ENCODE measurements at places on chromosomes 13 and 19.

GRCh38 chr13:109145631-109146030, 516.2 kb downstream of the MYO16 start:
- DNase-seq: no peak

DNA sequence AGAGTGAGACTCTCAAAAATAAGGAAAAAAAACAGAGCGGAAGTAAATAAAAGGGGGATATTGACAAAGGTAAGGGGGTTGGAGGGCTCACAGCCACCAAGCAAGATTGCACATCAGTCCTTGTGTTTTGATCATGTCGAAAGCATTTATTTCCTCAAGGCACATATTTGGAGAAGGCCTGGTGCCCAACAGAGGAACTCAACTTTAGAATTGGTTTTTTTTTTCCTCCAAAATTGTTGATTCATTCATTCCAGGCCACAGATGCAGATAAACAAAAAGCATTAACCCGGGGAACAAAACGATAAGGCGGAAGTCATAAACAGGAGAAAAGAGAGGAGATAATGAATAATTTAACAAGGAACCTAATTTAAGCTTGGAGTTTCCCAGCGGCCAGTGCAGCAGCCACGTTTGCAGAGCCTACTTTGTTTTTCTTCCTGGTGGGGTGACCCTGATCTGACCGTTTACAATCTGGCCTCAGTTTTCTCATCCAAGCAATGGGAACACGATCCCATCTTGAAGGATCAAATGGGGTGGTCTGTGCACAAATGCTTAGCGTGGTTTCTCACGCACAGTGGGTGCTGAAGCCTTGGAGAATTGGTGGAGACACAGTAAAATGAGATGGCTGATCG, 2.1 kb upstream of the PTPRS start:
- DNase-seq: no peak

GRCh38 chr13:94239135-94239534, 240.3 kb downstream of the DCT start:
- DNase-seq: no peak

- DNase-seq: no peak
These were observed 57.5 kb downstream of the ZNF726 start for GRCh38 chr19:23972161-23972560.

DNA sequence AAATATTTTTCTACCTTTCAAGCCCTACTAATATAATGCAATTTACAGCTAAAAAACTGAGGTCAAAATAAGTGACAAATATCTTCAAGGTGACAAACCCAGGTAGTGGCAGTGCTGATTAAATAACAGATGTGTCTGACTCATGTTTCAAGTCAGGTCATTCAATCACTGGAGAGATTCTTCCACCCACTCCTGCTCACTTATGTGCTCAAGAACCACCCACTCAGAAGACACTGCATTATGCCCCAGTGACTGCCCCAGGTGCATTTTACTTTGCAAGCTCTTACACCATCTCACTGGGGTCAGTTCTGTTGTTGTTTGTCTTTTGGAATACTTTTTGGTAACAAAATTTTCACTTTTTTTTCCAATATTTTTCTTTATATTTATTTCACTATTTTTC, 2.2 kb downstream of the ZNF100 start:
- DNase-seq: no peak

GRCh38 chr19:41328157-41328841, 18.3 kb downstream of the CCDC97 start:
- DNase-seq: no peak

- no peak for DNase-seq
These were observed 595.5 kb downstream of the SLITRK1 start for GRCh38 chr13:83286737-83287136.

DNA sequence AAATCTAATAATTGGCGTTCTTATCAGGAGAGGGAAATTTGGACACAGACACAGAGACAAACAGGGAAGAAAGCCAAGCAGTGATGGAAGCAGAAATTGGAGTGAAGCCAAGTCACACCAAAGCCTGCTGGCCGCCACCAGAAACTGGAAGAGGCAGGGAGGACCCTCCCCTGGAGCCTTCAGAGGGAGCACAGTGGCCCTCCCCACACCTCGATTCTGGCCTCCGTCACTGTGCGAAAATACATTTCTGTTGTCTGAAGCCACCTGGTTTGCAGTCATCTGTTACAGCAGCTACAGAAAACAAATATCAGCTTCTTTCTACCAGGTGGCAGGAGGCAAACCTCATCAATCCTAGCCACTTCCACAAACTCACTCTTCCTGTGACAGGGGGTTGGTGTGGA, 8.3 kb upstream of the TLE6 start:
- DNase-seq: no peak

DNA sequence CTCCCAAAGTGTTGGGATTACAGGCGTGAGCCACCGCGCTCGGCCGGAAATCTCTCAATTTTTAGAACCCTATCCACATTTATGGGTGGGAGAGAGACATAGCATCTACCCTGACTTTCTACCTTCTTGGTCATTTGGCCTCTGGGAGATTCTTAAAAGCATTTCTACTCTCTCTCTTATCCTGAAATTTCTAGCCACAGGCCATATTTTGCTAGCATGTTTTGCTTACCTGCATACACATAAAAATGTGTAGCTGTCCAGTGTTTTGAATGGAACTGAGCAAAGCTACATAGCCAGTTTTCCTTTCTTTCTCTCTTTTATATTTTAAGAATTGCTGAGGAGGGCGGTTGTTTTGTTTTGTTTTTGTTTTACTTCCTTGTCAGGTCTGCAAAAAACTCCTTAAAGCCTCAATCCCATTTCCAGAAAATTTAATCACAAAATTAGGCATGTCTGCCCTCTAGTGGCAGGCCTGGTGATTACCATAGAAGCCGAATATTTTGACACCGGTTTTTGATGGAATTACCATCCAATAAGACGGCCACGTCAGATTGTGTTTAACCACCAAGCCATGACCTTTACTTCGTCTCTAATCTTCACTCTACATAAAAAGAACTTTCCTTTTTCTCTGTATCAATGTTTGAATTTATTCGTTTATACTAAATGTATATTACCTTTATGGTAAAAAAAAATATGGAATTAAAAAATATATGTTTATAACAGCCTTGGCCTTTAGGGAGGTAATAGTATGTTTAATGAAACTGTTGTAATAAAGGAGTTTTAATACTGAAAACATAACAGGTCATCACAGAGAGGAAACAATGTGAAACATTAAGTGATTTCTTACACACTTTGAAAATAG, 34.4 kb upstream of the OXGR1 start:
- peak; percentile 68 for DNase-seq

DNA sequence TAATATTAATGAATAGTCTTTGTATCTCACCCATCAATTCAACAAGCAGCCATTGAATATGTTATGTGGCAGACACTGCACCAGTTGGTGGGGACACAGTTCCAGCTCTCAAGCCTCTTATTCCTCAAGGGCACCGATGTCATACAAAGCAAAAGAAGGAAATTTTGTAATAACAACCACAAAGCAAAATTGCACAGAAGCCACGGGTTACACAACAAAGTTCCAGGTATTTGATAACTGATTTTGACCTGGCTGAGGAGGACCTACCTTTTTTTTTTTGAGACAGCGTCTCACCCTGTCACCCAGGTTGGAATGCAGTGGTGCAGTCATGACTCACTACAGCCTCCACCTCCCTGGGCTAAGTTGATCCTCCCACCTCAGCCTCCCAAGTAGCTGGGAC, 266.7 kb downstream of the FOXO1 start:
- DNase-seq: no peak

GRCh38 chr19:39566064-39566463, 26.1 kb upstream of the EID2 start:
- no peak for DNase-seq

DNA sequence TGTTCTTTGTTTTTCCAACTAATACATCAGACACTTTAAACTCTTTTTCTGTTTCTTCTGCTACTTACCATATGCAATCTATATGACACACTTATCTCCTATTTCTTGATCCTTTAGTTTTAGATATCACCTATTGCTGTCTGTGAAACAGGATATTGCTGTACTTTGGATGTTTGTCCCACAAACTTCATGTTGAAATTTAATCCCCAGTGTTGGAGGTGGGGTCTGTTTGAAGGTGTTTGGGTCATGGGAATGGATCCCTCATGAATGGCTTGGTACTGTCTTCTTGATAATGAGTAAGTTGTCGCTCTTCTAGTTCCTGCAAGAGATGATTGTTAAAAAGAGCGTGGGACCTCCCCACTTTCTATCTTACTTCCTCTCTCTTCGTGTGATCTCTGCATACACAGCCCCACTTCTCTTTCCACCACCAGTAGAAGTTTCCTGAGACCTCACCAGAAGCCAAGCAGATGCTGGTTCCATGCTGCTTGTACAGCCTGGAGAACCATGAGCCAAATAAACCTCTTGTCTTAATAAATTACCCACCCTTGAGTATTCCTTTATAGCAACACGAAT, 244.2 kb downstream of the NHLRC3 start:
- DNase-seq: no peak

DNA sequence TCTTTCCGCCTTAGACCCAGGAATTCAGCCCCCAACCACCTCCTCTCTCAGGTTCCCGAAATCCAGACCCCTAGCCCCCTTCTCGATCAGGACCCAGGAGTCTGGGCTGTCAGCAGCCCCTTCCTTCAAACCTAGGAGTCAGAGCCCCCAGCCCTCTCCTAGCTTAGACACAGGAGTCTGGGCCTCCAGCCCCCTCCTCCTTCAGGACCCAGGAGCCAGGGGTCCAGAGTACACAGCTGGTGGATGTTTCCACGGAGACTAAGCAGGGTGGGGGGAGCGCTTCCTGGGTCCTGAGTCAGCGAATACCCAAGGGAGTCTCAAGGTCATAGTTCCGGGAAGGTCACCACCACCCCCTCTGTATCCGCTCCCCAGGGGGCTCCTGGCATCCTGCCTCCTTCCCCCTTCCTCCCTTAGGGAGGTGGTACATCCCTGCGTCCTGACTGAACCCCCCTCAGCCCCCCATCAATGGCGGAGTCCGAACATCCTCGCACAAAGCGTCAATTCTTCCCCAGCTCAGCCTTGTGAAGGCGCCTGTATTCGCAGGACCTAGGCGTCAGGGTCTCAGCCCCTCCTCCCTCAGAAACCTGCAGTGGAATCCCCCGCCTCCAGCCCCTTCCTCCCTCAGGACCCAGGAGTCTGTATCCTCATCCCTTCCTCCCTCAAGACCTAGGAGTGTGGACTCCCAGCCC, 4.6 kb downstream of the CADM4 start:
- DNase-seq: no peak

GRCh38 chr19:6613711-6614110, 22.8 kb upstream of the CD70 start:
- no peak for DNase-seq

GRCh38 chr13:43119206-43119605, 95.8 kb downstream of the DNAJC15 start:
- no peak for DNase-seq

DNA sequence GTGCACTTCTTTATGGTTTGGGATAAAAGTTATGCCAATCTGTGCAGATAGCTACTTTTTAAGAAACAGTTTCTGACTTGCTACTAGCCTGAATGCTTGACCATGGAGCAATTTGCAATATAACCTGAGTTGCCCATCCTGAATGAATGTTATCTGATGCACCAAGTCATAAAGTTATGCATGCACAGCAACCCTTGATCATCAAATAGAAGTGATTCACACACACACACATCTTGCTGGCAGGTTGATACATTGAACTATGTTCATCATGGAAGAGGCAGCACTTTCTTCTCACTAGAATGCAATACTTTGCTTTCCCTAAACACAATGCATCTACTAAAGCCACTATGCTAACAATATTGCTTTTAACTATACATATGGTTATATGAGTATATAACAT, 311.5 kb downstream of the RFC3 start:
- DNase-seq: no peak

DNA sequence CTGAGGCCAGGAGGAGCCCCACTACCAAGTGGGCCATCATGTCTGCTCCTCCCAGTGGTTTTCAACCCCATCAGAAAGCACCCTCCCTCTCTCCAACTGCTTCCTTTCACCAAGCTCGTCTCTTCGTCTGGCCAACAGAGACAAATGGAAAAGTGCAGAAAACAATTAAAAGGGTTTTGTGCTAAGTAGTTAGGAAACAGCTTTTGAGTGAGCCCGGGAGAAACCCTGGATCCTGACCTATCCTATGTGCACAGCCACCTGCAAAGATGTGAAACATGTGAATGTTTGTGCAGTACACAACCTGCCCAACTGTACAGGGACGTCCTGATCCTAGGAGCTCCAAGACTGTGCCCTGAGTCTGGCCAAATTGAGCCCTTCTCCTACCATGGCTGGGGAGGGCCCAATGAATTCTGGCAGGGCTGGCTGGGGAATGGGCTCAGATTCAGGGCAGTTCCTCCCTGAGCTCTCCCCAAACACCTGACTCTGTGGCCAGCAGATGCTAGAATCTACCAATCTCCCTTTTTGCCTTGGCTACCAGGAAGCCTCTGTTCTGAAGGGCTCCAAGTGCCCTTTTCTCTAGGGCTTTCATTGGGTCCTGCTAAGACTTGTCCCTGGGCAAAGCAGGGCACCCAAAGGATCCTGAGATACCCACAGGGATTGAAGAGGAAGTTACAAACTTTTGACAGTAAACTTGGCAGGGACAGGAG, 7.9 kb downstream of the TLE5 start:
- no peak for DNase-seq

DNA sequence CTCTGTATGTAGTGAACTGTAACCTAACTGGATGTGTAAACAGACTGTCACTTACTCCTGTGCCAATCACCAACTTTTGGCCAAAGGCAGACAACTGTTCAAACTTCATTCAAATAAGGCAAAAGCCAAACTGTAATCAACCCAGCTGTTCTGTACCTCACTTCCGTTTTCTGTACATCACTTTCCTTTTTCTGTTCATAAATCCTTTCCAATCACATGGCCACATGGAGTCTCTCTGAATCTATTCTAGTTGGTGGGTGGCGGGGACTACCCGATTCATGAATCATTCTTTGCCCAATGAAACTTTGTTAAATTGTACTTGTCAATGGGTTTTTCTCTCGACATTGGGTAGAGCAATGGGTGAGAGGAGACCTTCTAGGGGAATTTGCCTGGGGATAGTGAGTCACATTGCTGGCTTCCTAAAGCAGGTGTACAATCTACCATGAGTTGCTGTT, 178.3 kb upstream of the RFC3 start:
- no peak for DNase-seq

GRCh38 chr19:23403581-23404324, 8.5 kb upstream of the ZNF91 start:
- no peak for DNase-seq

DNA sequence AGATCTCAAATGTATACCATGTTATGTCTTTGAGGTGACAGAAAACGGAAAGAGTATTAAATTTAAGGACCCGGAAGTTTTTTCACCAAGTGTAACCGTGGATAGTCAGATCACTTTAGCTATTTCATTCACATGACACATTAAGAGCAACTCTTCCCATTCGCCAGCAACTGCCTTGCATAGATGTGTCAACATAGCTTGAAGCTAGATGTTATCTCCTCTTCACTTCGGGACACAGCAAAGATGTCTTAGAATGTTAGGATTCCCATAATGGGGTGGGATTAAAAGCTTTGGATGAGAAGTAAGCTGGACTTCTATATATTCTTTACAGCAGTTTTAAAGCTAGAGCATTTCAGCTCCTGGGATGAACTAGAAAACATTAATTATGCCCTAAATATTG, 1135.9 kb upstream of the PCDH20 start:
- no peak for DNase-seq
